ENCODE measurements at places on chromosomes 6 and 20.

DNA sequence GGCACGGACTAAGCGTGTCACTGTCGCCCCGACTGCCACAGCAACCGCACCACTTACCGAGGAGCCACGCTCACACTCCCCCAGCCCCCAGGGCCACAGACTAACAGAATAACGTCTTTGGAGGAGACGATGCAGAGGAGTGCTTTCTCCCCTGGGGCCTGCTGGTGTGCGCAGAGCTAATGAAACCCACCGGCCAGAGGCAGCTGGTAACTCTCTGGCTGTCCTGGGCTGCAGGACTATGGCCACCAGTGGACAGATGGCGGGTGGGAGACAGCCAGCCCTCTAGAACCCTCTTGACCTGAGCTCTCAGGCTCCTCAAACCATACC is 228.0 kb downstream of the DLL1 start:
- no peak for DNase-seq

GRCh38 chr6:131640100-131640499 is 3.0 kb downstream of the ENPP3 start:
- DNase-seq = no peak

DNA sequence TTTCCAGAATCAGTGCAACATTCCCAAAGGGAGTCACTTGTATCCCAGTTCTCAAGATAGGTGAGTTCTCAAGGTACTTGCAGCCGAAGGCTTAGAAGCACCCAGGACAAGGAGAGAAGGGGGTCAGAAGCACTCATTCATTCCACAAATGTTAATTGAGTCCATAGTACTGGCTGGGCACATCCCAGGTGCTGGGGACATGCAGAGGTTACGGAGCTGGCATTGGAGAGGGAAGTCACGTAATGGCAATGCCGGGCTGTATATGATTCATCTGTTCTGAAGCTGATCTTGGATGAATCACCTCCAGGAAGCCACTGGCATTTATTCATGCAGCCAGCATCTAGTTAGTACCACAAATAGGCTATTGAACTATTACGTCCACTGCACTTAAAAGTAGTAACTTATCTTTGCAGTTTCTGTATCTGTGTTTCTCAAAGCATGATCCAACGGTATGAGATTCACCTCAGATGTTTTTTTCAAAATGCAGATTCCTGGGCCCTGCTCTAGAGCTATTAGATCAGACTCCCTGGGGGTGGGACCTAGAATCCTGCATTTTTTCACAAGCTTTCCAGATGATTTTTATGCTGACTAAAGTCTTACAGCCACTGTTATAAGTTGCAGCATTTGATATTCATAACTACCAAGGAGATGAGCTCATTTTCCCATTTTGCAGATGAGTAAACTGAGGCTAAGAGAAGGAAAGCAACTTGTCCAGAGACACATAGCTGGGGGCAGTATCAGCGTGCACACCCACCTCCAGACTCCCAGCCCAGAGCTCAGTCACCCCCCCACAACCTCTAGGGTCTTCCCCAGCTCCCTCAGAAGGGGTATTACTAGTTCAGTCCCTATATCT is 44.1 kb upstream of the ID1 start:
- no peak for DNase-seq

DNA sequence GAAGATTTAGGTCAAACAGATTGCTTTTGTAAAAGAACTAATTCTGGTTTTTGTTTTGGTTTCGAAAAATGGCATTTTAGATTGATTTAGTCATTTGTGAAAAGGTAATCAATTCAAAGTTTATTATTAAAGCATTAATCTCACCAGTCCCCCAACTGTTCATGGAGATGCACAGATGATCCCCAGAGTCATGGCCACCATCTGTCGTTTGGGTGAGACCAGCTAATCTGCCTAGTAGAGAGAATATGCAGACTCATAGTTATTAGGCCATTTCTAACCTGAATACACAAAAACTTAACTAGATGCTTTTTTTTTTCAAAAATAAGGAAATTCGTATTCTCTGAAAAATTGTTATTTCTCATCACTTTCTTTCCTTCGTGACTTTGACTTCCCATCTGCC is 58.1 kb downstream of the C6orf58 start:
- no peak for DNase-seq

GRCh38 chr6:119249319-119249718 is 100.2 kb downstream of the MAN1A1 start:
- no peak for DNase-seq

GRCh38 chr6:89630488-89630887 is 8.1 kb downstream of the LYRM2 start:
- DNase-seq = no peak
